MM.1S (cell line): ENCODE measurements at places on chromosomes 4 and X.

GRCh38 chrX:57155171-57155570, 18.0 kb upstream of the SPIN2A start:
- DNase-seq: no peak

DNA sequence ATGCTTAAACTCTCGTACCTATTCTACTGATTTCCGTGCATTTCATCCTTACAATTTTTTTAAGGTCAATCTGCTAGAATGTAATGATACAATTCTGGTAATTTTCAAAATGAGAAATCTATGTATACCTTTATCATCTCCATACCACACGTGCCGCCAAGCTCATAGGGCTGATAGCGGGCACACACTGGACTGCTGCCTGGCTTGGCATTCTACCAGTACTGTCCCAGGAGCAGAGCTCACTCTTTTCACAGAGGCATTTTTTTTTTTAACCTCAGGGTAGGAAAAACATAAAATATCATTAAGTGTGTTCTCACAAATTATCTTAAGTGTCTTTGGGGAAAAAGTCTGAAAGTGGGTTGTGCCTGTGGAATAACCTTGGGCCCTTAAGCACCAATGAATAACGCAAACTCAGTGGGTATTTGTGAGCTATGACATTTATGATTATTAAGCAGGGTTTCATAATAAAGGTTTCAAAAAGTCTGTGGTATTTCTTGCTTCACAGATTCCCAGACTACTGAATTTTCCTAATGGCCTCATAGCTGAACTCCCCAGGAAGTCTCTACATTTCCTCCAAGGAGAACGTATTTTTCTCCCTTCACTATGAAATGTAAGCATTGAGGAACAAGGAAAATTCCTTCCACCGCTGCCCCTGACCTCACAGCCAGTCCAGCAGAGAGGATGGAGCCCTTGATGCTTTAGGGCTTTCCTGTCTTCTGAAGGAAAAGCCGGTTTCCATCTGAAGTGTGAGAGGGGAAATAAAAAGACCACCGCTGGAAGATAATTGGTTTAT, 125.2 kb downstream of the ELOVL6 start:
- no peak for DNase-seq

DNA sequence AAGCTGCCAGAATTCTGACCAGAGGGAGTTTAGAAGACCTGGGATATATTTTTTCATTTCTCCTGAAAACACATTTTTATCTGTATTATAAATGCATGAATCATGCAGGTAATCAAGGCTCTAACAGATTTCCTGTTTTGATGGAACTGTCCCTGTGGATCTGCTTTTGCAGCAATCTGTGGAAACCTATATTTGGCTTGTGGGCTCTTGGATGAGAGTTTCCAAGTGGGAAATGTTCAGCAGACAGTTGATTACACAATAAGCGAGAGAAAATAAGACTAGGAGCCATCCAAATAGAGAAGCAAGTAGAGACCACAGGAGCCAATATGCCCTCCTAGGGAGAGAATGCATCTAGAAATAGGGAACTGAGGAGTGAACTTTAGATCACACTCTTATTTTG, 105.0 kb downstream of the NDST3 start:
- DNase-seq: no peak

DNA sequence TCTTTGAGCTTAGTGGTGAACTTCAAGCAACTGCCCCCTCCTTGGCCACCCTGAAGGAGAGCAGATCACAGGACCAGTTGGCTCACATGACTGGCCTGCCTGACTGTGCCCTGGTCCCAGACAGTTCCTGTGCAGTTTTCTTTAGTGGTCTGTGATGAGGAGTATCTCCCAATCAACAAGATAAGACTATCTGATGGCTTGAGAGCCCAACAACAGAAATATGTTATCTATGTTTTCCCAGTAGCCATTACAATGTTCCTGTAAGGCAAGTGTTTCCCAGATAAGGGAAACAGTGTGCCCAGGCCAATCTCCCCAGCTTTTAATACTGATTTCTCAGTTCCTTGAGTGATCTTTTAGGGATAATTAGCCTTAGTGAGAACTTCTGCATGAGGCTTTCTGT, 14.2 kb upstream of the TIMM8A start:
- no peak for DNase-seq

GRCh38 chr4:153823483-153823882, 34.6 kb upstream of the SFRP2 start:
- no peak for DNase-seq
